Activated CD8-positive, alpha-beta T cell treated with anti-CD3 and anti-CD28 coated beads, Interleukin-2, amount 10 ng/mL, durations not matched to agents 7 days and 5 days (primary cell): ENCODE measurements at places on chromosomes 16 and 17. TPM values are rescaled to one million over a fixed set of nuclear protein-coding genes. Genes with fewer than 3 reads are reported as not detected.

- DNase-seq, result no peak
Measured at GRCh38 chr16:11638140-11638539, 30.1 kb upstream of the SNN start.

DNA sequence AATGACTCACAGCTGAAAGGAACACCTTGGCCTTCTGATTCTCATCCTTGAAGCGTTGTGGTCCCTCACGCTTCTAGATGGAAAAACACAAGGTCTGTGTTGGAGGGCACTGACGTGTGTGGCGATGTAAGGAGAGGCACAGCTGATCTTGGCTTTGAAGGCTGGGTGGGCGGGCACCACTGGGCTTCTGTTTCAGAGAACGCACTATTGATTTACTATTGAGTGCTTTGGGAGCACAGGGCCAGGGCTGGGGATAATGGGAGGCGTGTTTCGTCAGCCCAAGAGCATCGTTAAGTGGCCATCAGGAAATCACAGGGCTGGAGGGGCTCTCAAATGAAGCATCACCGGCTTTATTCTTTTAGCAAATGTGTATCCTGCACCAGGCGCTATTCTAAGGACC is 70.7 kb downstream of the CMIP start:
- no peak for DNase-seq

- peak; percentile 35 for DNase-seq
Measured at GRCh38 chr17:58520843-58521430, 6.5 kb upstream of the MTMR4 start.

DNA sequence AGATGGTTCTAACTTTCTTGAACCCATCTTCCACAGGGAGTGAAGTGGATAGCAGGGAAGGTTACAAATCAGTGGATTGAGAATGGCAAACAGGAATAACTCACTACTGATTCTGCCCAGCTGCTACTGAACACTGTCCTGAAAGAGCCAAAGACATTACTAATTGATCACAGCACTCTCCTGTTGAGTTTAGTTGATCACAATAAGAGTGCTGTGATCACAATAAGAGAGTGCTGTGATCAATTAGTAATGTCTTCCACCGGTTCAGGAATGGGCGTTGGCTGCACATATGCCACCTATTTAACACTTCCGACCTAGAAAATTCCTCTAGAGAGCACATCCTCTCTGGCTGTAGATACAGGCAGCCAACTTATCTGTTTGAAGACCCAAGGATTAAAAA is 11.4 kb downstream of the CFAP97D1 start:
- DNase-seq, result no peak

- no peak for DNase-seq
Measured at GRCh38 chr16:87584271-87584670, 18.0 kb upstream of the JPH3 start.

GRCh38 chr17:17328251-17328650 is 25.1 kb downstream of the NT5M start:
- DNase-seq, result no peak

DNA sequence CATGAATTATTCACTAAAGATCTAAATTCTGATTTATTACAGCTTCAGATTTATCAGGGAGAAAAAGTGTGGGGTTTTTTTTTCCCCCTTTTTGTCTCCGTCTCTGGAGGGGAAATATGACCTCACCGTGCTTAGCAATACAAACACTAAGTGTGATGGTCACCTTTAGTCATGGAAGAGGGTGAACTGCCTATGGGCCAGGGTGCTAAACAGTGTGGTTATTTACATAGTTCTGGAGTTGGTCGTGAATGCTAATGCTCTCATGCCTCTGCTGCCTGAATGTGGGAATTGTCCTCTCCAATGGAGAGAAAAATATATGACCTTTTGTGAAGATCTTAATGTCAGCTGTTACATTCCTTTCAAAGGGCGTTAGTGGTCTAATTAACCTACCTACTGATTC is 44.8 kb upstream of the MSI2 start:
- no peak for DNase-seq

DNA sequence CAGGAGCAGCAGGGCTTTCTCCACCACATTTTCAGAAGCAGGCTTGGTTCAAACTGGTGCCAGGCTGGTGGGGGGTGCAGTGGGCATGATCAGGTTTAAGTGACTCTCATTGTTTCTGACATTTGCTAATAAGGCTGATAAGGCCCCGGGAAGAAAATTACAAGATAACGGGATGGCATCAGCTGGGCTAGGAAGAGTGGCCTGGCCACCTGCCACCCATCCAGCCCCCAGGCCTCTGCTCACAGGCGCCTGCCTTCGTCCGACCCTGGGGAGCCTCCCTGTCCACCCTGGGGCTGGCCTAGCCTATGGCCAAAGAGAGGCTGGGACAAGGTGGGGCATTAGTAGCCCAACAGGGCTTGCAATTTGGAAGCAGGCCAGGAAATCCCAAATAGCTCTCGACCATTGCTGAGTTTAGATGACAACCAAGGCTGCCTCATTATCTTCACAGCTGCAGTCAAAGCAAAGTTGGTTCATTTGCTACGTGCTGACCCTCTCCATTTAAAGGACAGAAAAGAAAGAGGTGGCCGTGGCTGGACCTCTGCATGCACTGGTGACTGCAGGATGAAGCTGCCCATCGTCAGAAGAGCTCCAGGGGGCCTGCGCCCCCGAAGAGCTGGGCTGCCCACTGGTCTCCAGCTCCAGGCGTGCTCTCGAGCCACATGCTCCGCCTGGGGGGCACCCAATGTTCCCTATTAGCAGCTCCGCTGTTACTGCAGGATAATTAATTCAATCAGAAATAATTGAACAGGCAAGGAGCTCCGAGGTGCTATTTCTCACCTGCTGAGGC is 44.9 kb downstream of the PEMT start:
- DNase-seq, result no peak

The CYLD gene
- 129 TPM for total RNA-seq

The KRT12 gene
- total RNA-seq, result not detected

The CACNA1H gene
- total RNA-seq, result 0.92 TPM

The CNTNAP4 gene
- total RNA-seq, result not detected

The KCNJ18 gene
- total RNA-seq, result not detected

The MRC2 gene
- total RNA-seq, result 1.7 TPM

The NAGPA gene
- 15.6 TPM for total RNA-seq

The OR4D1 gene
- total RNA-seq, result 0.50 TPM

The TMEM220 gene
- total RNA-seq, result 1.1 TPM

The HIC1 gene
- total RNA-seq, result 70.8 TPM
